ENCODE measurements at places on chromosomes 3 and 15.

GRCh38 chr3:85760342-85760741 lies 801.6 kb downstream of the CADM2 start:
- DNase-seq: no peak

DNA sequence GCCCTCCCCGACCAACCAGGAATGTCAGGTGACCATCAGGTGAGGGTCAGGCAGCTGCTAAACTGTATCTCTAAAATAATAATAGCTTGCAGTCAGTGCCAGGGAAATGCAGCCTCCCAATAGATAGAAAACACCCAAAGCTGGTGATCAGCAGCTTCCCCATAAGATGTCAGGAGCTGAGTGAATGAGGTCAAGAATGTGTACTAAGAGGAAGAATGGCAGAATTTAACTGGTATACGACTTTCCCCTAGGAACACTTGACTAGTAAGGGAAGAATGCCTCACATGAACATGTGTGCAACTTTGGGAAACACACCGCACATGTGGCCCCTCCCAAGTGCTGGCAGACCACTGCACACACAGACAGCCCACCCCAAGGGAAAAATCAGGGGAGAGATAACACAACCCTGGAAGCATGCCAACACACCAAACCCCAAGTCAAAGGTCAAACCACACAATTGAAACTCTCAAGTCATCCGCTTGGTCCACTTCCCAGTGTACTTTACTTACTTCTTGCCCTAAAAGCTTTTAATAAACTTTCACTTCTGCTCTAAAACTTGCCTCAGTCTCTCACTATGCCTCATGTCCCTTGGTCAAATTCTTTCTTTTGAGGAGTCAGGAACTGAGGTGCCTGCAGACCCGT lies 806.5 kb downstream of the OTOL1 start:
- DNase-seq: peak; percentile 42

DNA sequence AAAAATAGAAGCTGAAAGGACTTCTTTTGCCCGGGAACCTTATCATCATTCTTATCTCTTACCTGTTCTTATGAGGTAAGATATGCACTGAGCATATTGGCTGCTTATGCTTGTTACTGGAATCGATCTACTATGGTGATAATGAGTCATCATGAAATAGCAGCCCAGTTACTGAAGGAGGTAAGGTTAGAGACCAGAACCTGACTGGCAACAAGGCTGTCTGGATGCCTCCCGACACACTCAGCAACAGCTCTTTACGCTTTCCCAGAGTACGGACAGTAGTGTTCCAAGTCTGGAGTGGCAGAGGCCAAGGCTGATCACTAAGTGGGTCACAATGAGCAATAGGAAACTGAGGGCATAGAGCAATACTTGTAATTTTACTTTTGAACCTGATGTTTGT lies 314.1 kb downstream of the NLGN1 start:
- DNase-seq: no peak

DNA sequence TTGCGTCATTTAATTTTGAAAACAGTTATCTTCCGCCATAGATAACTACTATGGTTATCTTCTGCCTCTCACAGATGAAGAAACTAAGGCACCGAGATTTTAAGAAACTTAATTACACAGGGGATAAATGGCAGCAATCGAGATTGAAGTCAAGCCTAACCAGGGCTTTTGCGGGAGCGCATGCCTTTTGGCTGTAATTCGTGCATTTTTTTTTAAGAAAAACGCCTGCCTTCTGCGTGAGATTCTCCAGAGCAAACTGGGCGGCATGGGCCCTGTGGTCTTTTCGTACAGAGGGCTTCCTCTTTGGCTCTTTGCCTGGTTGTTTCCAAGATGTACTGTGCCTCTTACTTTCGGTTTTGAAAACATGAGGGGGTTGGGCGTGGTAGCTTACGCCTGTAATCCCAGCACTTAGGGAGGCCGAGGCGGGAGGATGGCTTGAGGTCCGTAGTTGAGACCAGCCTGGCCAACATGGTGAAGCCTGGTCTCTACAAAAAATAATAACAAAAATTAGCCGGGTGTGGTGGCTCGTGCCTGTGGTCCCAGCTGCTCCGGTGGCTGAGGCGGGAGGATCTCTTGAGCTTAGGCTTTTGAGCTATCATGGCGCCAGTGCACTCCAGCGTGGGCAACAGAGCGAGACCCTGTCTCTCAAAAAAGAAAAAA lies 1.2 kb downstream of the B2M start:
- DNase-seq: no peak

- no peak for DNase-seq
These were observed 55.5 kb downstream of the SATB1 start for GRCh38 chr3:18369551-18370185.

DNA sequence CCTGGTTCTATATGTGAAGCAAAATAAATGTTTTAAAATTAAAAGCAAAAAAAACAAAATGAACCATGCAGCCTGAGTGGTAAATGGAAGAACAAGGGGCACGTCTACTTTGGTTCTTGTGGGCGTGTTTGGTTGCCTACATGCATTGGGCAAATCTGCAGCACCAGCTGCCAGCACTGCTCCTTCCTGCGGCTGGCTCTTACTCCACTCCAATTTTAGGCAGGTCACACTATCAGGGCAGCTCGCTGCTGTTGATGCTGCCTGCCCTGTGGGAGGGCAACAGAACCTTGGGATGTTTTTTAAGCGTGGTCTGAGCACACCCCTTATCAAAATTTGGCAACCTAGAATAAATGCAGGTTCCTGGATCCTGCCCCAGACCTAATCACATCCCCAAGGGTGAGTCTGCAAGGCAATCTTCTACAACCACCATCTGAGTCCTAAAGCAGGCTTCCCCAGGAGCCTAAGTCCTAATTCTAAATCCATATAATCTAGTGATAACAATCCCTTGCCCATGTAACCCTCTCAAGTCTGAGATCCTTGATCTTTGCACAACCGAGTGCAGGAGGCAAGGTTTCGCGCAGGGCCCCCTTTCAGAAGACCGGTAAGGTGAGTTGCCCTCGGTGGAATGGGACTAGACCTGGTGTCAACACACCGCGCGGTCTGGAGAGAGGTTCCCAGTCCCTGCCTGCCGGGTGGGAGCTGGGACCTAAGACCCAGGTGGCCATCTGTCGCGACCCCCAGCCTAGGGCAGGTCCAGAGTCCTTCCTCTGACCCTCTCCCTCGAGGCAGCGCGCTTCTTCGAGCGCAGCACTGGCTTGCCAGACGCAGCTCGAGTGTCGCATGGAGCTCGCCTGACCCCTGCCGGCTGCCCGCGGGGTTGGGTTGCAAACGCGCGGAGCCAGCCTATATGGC lies 15.9 kb downstream of the IVD start:
- DNase-seq: no peak

DNA sequence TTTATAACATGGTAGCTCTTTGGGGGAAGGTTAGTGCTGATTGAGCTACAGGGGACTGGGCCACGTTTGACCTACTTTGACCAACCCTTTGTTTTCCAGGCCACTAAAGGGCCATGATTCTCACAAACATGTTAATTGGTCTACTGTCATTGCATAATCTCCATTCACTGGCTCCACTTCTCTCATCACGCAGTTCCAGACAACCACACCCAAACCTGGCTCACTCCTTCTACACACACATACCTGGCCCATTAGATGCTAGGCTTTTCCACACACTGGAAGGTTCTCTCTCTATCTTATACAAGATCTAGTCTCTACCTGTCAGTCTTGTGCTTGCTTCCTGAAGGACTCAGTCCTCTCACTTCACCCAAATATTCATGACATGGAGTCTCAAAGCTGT lies 15.9 kb downstream of the TGM5 start:
- DNase-seq: no peak

GRCh38 chr3:54426381-54426780 lies 304.0 kb downstream of the CACNA2D3 start:
- no peak for DNase-seq

- DNase-seq: no peak
These were observed 317.2 kb upstream of the PROK2 start for GRCh38 chr3:72102112-72102616.

DNA sequence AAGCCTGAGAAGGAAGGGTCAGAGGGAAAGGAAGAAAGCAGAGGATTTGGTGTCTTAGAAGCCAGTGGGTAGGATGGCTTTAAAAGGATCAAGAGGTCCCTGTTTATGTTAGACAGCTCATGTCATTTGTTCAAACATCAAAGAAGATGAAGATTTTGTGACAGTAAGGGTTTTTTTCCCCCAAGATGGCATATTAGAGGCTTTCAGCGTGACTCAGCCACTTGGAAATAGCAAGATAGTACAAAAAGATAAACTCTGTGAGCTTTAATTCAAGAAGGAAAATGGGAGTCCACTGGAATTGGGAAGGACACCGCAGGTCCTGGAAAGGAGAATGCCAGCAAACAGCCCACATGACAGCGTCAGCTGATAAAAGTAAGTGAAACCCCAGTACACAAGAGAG lies 467.1 kb upstream of the THBS1 start:
- DNase-seq: no peak

DNA sequence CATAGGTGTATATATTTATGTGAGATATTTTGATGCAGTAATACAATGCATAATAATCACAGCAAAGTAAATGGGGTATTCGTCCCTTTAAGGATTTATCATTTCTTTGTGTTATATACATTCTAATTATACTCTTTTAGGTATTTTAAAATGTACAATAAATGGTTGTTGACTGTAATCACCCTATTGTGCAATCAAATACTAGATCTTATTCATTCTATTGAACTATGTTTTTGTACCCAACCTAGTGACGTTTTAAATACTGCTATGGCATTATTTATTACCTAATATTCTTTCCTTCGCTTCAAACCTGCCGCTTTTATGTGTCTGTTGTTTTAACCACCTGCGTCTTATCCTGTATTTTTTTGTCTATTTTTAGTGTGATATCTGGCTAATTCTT lies 132.4 kb downstream of the ADAMTSL3 start:
- no peak for DNase-seq

DNA sequence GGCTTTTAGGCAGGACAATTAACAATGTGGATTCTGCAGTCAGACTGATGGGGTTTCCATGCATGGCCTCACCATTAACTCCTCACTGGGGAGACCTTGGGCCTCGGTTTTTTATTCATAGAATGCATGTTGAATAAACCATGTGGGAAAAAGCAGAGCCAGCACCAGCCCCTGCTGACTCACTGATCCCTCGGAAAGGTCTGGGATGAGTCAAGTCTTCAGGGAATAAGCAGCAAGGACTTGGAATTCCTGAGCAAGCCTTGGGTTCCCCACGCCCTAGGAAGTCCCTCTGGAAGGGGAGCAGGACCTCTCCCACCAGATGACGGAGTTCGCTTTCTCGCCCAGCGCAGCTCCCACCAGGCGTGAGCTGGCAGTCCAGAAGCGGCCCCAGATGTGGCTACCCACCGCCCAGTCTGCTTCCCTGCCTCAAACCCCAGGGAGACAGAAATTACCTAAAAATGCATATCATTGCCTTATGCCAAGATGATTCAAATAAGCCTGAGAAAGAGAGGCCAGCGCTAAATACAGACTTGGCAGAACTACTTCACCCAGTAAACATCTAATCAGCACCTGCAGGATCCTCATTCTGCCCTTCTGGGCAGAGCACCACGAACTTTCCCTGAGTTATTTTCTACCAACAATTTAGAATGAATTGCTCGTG lies 45.4 kb downstream of the BTD start:
- peak; percentile 100 for DNase-seq

DNA sequence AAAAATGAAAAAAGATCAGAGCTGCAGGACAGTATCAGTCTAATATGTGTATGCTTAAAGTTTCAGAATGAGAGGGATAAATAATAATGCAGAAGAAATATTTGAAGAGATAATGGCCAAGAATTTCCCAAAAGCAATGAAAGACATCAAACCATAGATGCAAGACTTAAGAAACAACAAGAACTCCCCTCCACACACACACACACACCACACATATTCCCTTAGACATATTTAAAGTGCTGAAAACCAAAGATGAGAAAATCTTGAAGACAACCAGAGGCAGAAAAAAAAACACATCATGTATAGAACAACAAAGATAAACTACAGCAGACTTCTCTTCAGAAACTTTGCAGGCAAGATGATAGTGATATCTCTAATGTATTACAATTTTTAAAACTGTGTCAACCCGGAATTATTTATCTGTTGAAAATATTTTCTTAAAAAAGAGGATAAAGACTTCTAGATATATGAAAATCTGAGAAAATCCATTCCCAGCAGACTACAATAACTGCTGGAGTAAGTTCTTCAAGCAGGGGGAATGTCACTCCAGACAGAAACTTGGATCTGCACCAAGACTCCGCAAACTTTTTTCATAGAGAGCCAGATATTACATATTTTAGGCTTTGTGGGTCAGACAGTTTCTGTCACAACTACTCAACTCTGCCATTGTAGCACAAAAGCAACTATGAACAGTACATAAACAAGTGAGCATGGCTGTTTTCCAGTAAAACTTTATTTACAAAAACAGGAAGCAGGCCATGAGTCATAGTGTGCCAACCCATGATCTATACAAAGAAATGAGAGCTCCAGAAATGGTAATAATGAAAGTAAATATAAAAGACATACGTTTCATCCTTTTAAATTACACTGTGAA lies 223.4 kb upstream of the CGNL1 start:
- no peak for DNase-seq

- DNase-seq: no peak
These were observed 45.4 kb upstream of the CTDSPL start for GRCh38 chr3:37816271-37816670.

- no peak for DNase-seq
These were observed 5.1 kb downstream of the TTC21A start for GRCh38 chr3:39112535-39112934.

- DNase-seq: no peak
These were observed 109.5 kb downstream of the RARB start for GRCh38 chr3:25537516-25537915.

GRCh38 chr3:7709376-7710082 lies 792.1 kb upstream of the LMCD1 start:
- DNase-seq: no peak

- DNase-seq: no peak
These were observed 340.4 kb upstream of the KCNMB2 start for GRCh38 chr3:178195824-178196223.

DNA sequence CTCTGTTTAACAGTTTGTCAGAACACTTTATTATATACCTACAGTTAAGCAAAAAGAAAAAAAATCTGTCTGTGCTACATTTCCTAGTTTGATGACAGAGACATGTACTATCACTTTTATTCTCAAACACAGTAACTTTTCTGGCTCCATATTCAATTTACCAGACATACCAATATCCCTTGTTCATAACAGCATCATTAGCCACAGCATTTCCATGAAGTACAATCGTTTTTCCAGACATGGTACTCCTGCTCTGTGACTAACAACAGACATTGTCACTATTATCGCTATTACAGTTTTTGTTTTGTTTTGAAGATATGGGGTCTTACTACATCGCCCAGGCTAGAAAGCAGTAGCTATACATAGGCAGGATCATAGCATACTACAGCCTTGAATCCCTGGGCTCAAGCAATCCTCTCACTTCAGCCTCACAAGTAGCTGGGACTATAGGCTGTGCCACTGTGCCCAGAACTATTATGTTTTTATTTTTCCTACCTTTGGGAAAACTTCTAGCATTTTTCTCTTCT lies 14.5 kb downstream of the TFDP2 start:
- DNase-seq: no peak

DNA sequence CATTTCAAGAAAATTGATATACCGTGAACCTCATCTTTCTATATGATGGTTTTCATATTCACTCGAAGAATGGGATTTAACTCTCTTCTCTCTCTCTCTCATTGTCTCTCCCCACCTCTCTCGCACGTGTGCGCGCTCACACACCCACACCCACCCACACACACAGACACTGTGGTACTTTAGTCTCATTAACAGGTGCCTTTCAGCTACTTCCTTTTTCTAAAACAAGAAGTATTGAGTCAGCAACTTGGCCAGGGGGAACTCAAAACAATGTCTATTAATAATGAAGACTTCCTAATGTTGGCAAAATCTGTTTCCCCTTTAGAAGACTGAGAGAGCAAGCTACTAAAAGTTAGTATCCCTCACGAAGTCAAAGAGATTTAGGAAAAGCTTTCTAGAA lies 150.7 kb downstream of the TMCO5A start:
- no peak for DNase-seq

Measured in HS-27A (cell line).